ENCODE measurements at places on chromosomes 2 and 18.

DNA sequence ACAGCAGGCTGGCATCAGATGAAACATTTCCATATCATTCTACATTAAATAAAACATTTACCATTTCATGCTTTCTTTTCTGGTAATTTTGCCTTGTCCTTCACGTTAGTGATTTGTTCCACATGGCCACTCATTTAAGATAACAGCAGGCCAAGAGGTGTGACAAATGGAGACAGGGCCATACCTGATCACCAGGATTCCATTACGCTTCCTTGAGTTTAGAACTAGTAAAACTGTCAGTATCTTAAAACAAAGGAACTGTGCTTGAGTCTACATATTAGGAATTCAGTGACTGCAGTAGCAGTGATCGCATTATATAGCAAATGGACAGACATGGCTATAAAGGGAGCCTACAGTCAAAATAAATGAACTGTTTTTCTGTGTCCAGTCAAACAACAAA lies 155.1 kb upstream of the FSHR start:
- DNase-seq: no peak

DNA sequence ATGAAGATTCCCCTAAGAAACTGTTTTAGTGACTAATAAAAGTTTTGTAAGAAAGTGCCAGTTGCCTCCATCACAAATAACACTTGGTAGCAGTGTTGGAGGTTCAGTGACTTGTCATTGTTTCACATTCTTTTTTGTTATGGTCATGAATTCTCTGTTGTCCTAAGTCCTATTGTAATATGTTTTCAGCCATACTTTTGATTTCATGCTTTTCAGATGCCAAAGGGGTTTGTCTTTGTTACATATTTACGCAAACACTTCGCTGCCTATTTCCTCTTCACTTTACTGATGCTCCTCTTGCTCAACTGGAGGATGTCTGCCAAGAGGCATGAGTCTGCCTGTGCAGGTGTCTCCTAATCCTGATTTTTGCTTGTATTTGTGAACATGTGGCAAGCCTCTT lies 66.6 kb downstream of the PHLPP1 start:
- peak; percentile 96 for DNase-seq

- DNase-seq: peak; percentile 44
These were observed 62.6 kb downstream of the ITGB1BP1 start for GRCh38 chr2:9360701-9361100.

DNA sequence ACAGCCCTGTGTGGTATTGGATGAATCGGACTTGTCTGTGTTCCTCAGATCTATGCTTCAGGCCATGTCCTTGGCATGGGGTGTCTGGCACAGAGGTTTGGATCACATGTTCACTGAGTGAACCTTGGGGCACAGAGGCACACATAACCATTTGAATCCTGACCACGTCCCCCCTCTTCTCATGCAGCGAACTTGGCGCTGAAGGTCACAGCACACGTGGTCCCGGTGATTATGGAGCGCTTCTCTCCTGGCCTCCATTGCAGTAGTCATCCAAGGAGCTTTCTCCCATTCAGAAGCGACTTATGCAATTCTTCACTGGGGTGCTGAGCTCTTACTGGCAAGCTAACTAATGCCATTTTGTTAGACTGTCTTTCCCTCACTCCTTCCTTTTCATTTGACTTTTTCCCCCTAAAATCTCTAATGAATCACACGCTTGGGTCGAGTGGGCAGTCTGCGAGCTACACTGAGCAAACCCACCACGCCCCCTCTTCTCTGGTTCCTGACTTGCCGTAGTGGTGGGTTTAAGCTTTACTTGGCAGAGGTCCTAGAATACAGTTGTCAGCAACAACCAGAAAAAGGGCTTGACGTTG lies 59.4 kb downstream of the KCNG2 start:
- no peak for DNase-seq

DNA sequence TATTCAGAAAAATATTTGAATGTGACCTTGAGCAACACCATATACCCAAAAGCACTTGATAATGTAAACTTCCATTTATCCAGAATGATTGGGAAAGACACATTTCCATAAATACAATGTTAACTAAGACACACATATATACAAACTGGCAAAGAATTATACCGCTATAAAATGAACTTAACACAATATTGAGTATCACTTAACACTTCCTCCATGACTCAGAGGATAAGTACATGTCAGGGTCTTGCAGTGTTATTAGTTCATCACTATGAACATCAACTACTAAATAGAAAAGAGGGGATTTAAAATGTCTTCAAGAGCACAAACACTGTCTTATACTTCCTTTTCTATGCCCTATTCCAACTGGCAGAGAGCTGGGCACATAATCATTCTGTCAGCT lies 18.6 kb downstream of the WDSUB1 start:
- peak; percentile 23 for DNase-seq

Measured in EH (cell line).